ENCODE measurements at places on chromosomes 16 and 17.

GRCh38 chr16:6020162-6020985 is 922.8 kb upstream of the EEF2KMT start:
- DNase-seq, result no peak

DNA sequence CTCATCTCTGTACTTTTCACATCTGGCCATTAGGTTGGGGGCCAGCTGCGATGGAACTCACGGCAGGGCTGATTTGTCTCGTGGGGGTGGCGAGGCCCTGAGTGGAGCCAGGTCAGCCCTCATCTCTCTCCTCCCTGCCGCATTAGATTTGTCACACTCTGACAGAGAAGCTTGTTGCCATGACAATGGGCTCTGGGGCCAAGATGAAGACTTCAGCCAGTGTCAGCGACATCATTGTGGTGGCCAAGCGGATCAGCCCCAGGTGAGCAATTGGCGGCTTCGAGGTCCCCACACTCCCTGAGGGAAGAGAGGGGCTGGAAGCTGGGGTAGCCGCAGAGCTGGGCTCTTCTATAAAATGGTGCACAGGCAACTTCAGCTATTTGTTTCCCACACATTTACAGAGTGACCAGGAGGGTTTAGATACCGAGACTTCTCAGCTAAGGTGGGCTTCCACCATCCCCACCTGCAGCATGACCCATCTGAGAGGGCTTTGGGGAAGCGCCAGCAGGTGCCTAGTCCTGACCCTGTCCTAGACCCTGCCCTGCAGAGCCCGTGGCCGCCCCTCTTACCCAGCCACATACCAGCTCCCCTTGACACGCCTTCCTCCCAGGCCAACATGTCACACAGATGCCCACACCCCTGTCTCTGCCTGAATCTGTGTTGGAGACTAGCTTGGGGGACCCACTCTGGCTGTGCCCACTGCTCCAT is 8.4 kb downstream of the TMEM98 start:
- no peak for DNase-seq

DNA sequence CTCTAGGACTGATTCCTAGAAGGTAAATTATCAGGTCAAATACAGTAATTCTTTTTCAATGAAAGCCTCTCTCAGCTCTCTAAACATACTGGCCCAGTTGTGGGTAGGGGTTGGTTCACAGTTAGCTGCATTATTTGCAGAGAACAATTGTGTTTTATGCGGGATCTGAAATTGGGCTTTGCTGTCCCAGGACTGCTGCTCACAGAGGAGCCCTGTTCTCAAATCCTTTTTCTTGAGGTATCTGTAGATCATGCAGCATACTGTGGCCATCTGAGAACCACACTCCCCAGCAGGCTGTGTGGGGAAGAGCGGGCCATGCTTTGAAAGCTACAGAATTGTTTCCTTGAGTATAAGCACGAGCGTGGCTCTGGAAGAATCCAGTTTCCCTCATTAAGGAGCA is 17.5 kb downstream of the MTHFSD start:
- no peak for DNase-seq

- no peak for DNase-seq
These were observed 64.8 kb upstream of the KIFC3 start for GRCh38 chr16:57867000-57867561.

- DNase-seq, result no peak
These were observed 24.9 kb upstream of the ADAMTS18 start for GRCh38 chr16:77459534-77460254.

DNA sequence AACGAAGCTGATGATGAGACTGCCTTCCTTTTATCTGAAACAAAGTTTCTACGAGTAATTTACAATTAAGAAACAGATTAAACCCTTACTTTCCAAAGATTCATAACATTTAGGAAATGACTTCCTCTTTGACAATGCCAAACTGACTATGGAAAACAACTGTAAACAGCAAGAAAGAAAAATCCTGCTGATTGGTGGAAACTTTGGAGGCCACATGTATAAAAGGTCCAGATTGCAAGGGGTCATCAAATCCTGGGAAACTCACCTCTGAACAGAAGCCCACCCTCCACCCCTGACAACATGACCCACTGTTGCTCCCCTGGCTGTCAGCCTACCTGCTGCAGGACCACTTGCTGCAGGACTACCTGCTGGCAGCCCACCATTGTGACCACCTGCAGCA is at the start of gene KRTAP9-6:
Gene KRTAP9-6 (plus strand): TSS at position 301 of the 400 bp plus-strand sequence. CDS start 0 bp downstream, at position 301.
- no peak for DNase-seq

DNA sequence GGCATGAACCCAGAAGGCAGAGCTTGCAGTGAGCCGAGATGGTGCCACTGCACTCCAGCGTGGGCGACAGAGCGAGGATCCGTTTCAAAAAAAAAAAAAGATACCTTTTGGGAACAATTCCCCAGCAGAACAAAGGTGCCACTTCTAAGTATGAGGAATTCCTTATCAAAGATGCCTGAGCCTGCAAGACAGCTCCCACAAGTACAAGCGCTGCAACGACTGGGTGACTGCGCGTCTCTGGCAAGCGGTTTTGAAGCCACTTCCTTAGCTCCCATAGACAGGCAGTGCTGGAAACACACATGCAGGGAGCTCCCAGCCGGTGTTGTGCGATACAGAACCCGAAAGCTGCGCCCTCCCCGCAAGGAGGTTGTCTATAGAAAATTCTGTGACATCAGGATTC is 60.5 kb downstream of the ADCY9 start:
- no peak for DNase-seq

DNA sequence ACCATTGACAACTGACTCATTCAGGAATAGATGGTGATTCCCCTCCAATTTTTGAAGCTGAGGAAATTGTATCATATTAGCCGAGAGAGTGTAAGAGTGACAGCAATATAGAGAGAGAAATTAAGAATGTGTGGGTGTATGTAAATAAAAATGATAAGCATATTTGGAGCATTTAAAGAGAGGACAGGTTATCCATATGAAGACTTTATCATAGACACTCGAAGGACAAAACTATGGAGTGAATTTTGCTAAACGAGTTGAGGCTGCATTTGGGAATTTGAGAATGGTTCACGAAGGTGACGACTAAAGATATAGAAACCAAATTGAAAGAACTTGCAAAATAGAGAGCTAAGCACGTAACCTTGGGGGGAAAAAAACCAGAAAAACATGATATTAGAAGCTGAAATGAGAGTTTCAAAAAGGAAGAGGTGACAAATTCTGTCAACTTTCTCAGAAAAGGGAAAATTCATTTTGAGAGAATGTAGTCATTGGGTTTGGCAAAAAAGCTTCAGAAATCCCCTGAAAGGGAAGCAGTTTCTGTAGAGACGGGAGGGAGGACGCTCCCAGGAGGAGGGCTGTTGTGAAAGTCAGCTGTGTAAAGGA is 129.7 kb downstream of the KCNJ2 start:
- DNase-seq, result no peak

GRCh38 chr17:42514867-42515266 is 21.2 kb upstream of the NAGLU start:
- DNase-seq, result no peak

GRCh38 chr17:61235827-61236197 is 163.8 kb upstream of the TBX2 start:
- DNase-seq, result peak; percentile 26

GRCh38 chr16:25140459-25140858 is 28.9 kb downstream of the LCMT1 start:
- no peak for DNase-seq

GRCh38 chr17:49887086-49887743 is 39.3 kb upstream of the TAC4 start:
- no peak for DNase-seq

- no peak for DNase-seq
These were observed 1.7 kb downstream of the HELZ start for GRCh38 chr17:67243284-67243683.

GRCh38 chr17:65833214-65833613 is 271.8 kb upstream of the AXIN2 start:
- DNase-seq, result no peak

DNA sequence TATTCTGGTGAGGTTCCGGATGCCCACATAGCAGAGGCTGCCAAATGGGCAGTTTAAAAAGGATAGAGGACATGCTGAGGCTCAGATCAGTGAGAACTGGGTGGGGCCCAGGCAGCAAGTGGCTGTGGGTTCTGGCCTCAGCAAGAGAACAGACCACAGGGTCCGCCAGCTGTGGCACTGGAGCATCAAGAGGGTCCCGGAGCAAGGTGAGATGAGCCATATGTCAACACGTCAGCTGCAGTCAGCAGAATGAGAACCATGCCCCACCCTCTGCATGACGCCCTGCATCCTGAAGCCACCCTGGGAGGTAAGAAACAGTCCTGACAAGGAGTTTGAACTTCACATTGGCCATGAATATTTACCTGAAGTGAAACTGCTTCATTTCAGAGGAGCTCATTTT is 20.1 kb upstream of the CCL5 start:
- DNase-seq, result no peak

- DNase-seq, result no peak
These were observed 409.8 kb downstream of the CDH11 start for GRCh38 chr16:64712026-64712425.

GRCh38 chr16:70407811-70408274 is 31.1 kb downstream of the ST3GAL2 start:
- no peak for DNase-seq

DNA sequence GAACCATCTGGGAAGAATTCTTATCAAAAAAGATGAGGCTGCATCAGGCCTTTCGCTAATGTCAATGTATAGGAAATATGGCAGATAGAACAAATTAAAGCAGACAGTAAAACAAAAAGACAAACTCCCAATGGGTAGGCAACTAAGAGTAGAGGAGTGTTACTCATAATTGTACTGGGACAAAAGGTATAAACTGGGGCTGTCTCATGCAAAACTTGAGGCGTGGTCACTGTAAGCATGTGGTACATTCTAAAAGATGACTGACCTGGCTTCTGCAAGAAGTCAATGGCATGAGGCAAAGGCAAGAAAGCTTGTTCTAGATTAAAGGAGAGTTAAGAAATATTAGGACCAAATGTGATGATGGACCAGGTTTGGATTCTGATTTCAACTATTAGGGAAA is 26.7 kb downstream of the SMIM36 start:
- DNase-seq, result no peak

GRCh38 chr16:3478242-3478925 is 16.9 kb downstream of the C16orf90 start:
- DNase-seq, result no peak

- no peak for DNase-seq
These were observed 25.3 kb downstream of the DBNDD1 start for GRCh38 chr16:89993971-89994370.

GRCh38 chr17:37116671-37117185 is 168.0 kb downstream of the AATF start:
- DNase-seq, result no peak

- DNase-seq, result no peak
These were observed 16.2 kb upstream of the KPNA2 start for GRCh38 chr17:68019336-68019674.

GRCh38 chr16:17780181-17780580 is 309.4 kb upstream of the XYLT1 start:
- DNase-seq, result no peak

DNA sequence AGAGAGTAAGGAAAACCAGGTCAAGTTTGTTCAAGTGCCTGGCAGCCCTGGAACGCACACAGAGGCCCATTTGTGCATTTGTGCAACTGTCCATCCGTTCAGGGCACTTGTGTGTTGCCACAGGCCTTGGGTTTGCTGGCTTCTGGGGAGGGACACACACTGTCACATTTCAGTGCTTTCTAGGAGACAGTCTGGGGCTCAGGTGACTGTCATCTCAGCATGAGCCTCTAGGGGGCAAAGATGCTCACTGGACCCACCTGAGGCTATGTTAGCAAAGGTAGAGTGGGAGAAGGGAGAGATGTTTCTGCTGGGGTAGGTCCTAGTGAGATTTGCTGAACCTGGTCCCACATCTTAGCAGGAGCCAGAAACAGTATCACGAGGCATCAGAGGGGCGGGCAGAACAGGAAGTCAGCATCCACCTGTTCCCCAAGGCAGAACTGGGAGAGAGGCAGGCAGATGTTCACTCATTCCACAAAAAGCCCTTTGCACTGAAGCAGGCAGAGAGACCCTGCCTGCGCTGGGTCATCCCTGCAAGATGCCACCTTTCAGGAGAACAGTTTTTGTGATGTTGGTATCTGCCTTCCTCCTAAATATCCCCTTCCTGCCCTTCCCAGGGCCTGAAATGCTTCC is 48.5 kb downstream of the RAI1 start:
- no peak for DNase-seq

- no peak for DNase-seq
These were observed 80.5 kb downstream of the MYH13 start for GRCh38 chr17:10292057-10292937.

- no peak for DNase-seq
These were observed 7.0 kb downstream of the KSR1 start for GRCh38 chr17:27463235-27463677.

DNA sequence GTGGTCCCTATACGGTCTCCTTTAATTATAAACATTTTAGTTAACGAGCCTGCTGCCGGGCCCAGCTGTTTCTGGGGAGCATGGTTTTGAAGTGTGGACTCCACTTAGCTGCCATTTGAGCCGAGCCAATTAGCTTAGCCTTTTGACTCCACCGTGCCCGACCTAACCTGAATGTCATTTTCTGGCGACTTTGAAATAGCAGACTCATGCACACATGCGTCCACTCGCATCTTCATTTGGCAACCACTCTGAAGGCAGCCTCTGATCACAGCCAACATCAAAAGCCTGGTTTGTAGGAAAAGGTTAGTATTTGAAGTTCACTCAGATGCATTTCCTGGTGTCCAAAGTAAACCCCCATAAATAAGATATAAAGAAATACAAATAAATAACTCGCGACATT is 16.8 kb downstream of the AXIN2 start:
- no peak for DNase-seq

DNA sequence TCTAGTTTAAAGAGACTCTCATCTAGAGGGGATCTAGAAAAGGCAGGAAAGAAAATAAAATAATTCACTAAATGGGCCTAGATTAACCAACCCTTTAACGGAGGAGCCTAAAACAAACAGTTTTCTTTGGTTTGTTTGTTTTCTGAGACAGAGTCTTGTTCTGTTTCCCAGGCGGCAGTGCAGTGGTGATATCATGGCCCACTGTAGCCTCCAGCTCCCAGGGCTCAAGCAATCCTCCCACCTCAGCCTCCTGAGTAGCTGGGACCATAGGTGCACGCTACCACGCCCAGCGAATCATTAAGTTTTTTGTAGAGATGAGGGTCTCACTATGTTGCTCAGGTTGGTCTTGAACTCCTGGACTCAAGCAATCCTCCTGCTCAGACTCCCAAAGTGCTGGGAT is 122.3 kb upstream of the TOB1 start:
- no peak for DNase-seq

GRCh38 chr17:80526116-80526910 is 18.3 kb upstream of the RPTOR start:
- no peak for DNase-seq

All from hippocampal formation (tissue), 2 donors.